ENCODE measurements at places on chromosomes 5 and 9.

- no peaks in the 10 kb centered on the region for H3K36me3 ChIP-seq
- H3K4me3 ChIP-seq: no peak overlapping the region
- DNase-seq: no peak
- H3K4me1 ChIP-seq: no peaks in the 10 kb centered on the region
Observed at GRCh38 chr5:44225231-44226160, 163.7 kb downstream of the FGF10 start.

- H3K4me1 ChIP-seq: peaks cover 5% of the 10 kb centered on the region
- H3K27me3 ChIP-seq: peaks cover 35% of the 10 kb centered on the region
- H3K27ac ChIP-seq: no peak overlapping the region
- no peak overlapping the region for H3K4me3 ChIP-seq
Observed at GRCh38 chr9:87198716-87199115, 251.4 kb upstream of the GAS1 start.

GRCh38 chr5:166724284-166724683 is 1567.2 kb upstream of the WWC1 start:
- H3K36me3 ChIP-seq: no peaks in the 10 kb centered on the region
- no peak overlapping the region for H3K27ac ChIP-seq
- DNase-seq: no peak
- no peak overlapping the region for H3K4me3 ChIP-seq
- H3K27me3 ChIP-seq: no peaks in the 10 kb centered on the region
- H3K4me1 ChIP-seq: no peaks in the 10 kb centered on the region

DNA sequence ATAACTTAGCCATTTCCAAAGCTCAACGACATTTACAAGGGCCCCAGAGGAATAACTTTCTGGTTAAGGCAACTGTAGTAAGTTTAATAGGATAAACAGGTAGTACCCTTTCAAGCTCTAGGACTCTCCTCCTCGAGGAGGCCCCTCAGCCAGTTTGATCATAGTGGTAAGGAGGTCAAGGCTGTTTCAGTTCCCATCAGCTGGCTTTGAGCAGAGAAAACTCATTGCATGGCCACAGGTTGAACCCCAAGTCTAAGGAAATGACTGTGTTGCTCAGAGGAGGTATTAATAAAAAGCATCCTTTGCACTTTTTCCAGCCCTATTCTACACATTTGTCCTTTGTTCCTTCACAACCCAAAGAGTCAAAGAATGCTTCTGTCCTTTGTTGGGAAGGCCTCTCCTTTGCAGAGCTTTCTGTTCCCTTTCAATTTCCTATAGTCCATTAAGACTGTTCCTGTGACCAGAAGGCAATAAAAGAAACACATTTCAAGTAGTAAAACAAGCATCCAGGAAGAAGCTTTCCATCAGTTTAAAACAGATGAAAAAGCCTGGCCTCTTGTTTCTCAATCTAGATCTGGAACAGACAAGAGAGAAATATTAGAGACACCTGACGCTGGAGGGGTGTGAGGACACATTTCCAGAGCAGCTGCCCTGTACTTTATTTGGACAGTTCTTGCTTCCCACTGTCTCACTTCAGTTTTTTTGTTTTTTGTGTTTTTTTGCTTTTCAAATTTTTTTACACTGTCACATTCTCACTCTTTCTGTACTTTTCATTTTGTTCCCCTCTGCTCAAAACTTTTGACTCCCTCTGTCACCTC is 54.1 kb downstream of the PRRC1 start:
- no peak overlapping the region for H3K27ac ChIP-seq
- peaks cover 14% of the 10 kb centered on the region for H3K4me1 ChIP-seq
- DNase-seq: no peak
- no peaks in the 10 kb centered on the region for H3K36me3 ChIP-seq
- no peak overlapping the region for H3K4me3 ChIP-seq

DNA sequence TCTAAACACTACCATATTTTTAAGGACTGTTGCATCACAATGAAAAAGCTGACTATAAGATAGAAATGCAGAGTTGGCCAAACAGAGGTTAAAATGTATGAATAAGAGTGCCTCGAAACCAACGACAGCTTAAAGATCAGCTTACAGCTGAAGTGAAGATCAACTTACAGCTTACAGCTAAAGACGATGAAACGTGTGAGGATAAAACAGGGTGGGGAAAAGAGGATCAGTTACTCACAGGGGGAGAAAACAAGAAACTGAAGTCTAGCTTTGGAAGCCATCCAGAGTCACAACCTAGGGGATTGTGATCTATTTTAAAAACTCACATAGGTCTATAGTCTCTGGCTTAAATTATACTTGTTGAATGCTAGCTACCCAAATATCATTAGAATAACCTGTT is 220.0 kb downstream of the SNCAIP start:
- no peak for DNase-seq
- H3K4me1 ChIP-seq: no peaks in the 10 kb centered on the region
- no peaks in the 10 kb centered on the region for H3K27me3 ChIP-seq
- H3K27ac ChIP-seq: no peak overlapping the region
- no peaks in the 10 kb centered on the region for H3K36me3 ChIP-seq

DNA sequence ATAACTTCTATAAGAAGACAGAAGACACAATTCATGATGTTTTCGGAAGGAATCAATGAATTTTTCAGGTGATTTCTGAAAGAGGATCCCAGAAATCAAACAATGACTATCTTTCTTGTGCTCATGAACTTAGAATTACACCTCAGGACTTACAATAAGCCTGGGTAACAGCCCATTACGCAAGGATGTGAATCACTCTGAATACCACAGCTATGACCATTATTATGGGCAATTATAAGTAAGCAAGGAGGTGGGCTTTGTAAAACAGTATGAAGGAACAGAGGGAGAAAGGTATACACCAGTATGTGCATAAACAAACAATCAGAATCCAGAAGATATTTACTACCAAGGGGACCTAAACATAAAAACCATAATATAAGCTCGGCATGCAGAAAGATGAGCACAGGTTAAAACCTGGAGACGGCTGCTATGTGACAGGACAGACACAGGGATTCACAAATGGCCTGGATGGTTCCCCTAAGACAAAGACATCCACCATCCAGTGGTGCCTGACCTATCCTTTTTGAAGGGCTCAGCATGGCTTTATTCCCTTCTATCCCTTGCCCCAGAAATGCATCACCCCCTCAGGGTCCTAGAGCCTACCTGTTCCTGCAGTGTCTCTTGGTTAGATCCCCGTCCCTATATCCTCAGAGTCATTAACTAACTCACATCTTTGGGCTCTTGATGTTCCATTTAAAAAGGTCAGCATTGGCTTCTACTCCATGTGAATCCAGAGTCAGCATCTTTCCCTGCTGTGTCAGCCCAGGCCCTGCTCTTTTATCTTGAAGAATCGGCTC is 21.8 kb upstream of the PPP2CA start:
- no peak overlapping the region for H3K4me3 ChIP-seq
- H3K36me3 ChIP-seq: no peaks in the 10 kb centered on the region
- no peak overlapping the region for H3K27ac ChIP-seq
- H3K27me3 ChIP-seq: peaks cover 2% of the 10 kb centered on the region
- no peaks in the 10 kb centered on the region for H3K4me1 ChIP-seq

All from activated CD4-positive, alpha-beta T cell treated with anti-CD3 and anti-CD28 coated beads, Interleukin-2, amount 10 ng/mL, durations not matched to agents 7 days and 5 days (primary cell).